PC-9 (cell line): ENCODE measurements at places on chromosomes 7 and 10. TPM values are rescaled to one million over a fixed set of nuclear protein-coding genes. Genes with fewer than 3 reads are reported as not detected.

- no peaks in the 10 kb centered on the region for H3K36me3 ChIP-seq
- no peak for DNase-seq
- no peak overlapping the region for H3K4me3 ChIP-seq
- no peak overlapping the region for H3K27ac ChIP-seq
Observed at GRCh38 chr7:76411626-76412025, 2.1 kb upstream of the SSC4D start.

- H3K27me3 ChIP-seq: no peaks in the 10 kb centered on the region
- H3K4me3 ChIP-seq: no peak overlapping the region
- no peak for DNase-seq
- peaks cover 25% of the 10 kb centered on the region for H3K4me1 ChIP-seq
- H3K27ac ChIP-seq: no peak overlapping the region
- H3K36me3 ChIP-seq: no peaks in the 10 kb centered on the region
Observed at GRCh38 chr7:30923774-30924413, 12.2 kb downstream of the AQP1 start.

DNA sequence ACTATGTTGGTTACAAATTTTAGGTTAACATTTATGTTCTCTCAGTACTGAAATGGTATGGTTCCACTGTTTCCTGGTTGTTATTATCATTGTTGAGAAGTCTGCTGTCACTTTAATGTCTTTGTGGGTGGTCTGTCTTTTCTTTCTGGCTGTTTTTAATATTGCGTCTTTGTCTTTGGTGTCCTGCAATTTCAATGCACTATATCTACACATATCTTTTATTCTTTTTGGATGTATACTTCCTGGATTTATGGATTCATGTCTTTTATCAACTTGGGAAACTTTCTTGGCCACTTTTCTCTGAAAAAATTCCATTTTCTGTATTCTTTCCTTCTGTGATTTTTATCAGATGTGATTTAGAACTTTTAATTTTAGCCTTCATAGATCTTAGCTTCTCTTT, 250.2 kb downstream of the BUB3 start:
- no peaks in the 10 kb centered on the region for H3K4me1 ChIP-seq
- no peak overlapping the region for H3K27ac ChIP-seq
- no peaks in the 10 kb centered on the region; the same call in 1 of the 2 replicates for H3K27me3 ChIP-seq

DNA sequence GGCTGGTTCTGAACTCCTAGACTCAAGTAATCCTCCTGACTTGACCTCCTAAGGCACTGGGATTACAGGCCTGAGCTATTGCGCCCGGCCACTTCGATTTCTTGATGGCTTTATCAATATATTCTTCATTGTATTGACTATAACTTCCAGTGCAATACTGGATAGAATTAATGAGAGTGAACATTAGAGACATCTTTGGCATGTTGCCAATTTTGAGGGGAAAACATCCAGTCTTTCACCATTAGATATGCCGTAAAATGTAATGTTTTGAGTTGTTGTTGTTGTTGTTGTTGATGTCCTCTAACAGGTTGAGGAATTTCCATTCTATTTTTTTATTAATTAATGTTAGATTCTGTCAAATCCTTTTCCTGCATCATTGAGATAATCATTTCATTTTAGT, 578.9 kb downstream of the ZWINT start:
- H3K27me3 ChIP-seq: no peaks in the 10 kb centered on the region
- no peaks in the 10 kb centered on the region for H3K4me1 ChIP-seq
- no peak overlapping the region for H3K27ac ChIP-seq
- DNase-seq: no peak
- no peaks in the 10 kb centered on the region for H3K36me3 ChIP-seq
- H3K4me3 ChIP-seq: no peak overlapping the region

Gene PDGFA
- total RNA-seq: 23.6 and 32.5 TPM in 2 replicates

DNA sequence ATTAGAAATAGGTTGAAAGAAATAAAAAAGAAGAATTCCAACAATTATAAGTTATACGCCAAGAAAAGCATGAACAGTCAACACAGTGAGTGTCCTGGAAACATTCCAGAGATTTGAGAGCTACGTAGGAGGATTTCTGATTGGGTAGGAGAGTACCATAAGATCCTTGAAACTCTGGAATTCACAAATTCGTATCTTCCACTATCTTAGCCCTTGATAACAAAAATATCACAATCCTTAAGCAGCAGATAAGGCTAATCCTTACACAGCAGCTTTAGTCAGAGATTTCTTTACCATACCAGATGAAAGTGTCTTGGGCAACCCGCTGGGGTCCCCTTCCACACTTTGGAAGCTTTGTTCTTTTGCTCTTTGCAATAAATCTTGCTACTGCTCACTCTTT, 8.2 kb downstream of the TPK1 start:
- H3K36me3 ChIP-seq: no peaks in the 10 kb centered on the region
- peaks cover 8% of the 10 kb centered on the region for H3K4me1 ChIP-seq
- H3K4me3 ChIP-seq: no peak overlapping the region
- no peaks in the 10 kb centered on the region for H3K27me3 ChIP-seq

DNA sequence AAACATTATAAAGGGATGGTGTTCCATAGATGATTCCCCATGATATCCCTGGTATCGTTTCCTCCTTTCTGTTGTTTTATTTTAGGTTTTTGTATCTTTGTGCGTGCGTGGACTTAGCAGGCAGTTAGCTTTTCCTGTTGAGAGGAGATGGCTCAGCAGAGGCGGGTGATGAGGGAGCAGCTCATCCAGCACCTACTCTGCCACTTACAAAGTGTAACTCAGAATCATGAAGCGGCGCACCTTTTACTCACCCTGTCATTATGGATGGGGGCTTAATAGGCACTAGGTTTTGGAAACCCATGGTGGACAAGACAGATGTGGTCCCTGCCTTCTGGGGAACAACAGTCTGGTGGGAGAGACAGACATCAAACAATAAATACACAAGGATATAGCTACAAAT, 17.1 kb downstream of the FAM241B start:
- H3K4me1 ChIP-seq: no peaks in the 10 kb centered on the region
- DNase-seq: no peak
- H3K36me3 ChIP-seq: no peaks in the 10 kb centered on the region
- H3K27ac ChIP-seq: no peak overlapping the region

DNA sequence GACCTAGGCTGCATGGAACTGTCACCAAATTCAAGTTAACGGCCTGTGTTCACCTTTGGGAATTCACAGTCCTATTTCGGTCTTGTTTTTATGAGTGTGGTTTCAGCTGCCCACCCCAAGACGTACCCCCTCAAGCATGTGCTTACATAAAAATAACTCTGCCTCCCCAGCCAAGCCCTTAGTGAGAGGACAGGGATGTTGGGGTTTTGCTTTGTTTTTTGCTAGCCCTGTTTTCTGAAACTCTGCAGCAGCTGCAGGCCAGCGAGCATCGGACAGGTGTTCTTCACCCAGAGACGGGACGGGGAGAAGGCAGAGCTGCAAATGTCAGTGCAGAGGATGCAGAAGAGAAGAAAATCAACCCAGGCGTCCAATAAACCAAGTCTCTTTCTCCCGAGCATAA, 13.5 kb downstream of the CHST15 start:
- no peak overlapping the region for H3K4me3 ChIP-seq
- no peak for DNase-seq
- no peaks in the 10 kb centered on the region for H3K27me3 ChIP-seq
- H3K36me3 ChIP-seq: no peaks in the 10 kb centered on the region
- H3K4me1 ChIP-seq: no peaks in the 10 kb centered on the region

DNA sequence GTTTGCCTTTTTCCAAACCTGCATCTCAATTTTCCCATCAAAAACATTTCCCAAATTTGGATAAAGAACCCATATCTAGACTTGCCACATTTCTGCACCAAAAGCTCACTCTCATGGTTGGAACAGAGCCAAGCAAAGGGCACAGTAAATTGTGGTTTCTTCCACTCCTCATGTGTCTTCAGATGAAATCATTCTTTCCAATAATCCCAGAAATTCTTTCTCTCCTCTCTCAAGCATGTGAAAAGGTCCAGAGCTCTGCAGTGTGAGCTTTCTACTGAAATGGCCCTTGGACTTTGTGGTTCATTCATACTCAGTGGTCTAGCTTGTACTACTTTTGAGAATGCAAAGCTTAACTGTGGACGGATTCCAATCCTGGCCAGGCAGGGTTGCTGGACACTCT, 19.8 kb downstream of the PRSS2 start:
- no peak overlapping the region for H3K27ac ChIP-seq
- peaks cover 35% of the 10 kb centered on the region for H3K4me1 ChIP-seq
- H3K27me3 ChIP-seq: no peaks in the 10 kb centered on the region

DNA sequence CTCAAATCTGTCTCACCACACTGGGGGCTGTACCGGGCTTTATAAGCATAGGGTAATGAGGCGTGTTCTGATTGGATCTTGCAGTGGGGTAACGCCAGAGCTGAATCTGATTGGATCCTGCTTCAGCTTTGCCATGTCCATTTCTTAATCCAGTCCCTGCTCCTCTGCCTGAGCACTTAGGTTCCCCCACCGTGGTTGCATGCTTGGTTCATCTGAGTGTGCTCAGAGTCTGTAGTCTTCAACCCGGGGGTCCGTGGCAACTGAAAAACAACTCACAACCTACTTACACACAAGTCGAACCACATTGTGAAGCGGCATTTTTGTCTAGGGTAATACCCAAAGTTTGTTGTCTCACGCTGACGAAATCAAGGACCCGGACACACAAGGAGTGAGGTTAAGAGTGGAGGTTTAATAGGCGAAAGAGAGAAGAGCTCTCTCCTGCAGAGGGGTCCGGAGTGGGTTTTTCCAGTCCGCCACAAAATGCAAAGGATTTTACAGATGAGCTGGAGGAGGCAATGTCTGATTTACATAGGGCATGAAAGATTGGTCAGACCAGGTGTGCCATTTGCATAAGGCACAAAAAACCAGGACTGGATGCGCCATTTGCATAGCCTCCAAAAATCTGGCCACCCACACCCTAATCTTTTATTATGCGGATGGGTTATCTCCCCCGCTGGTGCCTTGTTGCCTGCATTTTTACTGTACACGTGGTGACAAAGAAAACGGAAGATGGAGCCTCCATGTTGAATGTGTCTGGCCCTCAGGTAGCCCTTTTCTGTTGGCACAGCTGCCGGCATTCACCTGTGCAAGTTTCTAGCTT, 641.8 kb upstream of the FOXK1 start:
- no peaks in the 10 kb centered on the region for H3K36me3 ChIP-seq
- H3K4me3 ChIP-seq: no peak overlapping the region
- no peak overlapping the region for H3K27ac ChIP-seq

DNA sequence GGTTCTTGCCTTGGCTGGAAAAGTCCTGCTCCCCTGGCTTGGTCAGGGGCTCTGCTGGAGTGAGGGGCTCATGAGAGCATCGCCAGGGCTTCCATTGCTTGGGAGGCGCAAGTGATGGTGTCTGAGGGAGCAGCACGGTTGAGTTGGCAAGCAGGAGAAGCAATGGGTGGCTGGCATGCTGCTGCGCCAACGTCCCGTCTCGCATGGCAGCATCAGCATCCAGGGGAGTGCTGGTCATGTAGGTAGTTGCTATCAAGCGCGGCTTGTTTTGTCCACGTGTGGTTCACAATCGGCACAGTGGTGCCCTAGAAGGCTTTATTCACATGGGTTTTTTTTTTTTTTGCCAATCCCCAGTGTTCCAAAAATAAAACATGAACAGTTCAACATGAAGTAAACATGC, 3.8 kb downstream of the PYROXD2 start:
- peaks cover 9% of the 10 kb centered on the region for H3K4me1 ChIP-seq
- H3K4me3 ChIP-seq: no peak overlapping the region
- no peak overlapping the region for H3K27ac ChIP-seq
- no peaks in the 10 kb centered on the region for H3K27me3 ChIP-seq

- DNase-seq: no peak
- H3K27me3 ChIP-seq: 0 out of 2 replicates have a peak, but pooled peaks cover 15% of the 10 kb centered on the region
- no peaks in the 10 kb centered on the region for H3K4me1 ChIP-seq
- no peaks in the 10 kb centered on the region for H3K36me3 ChIP-seq
Observed at GRCh38 chr10:43057231-43057711, 19.6 kb upstream of the RET start.

DNA sequence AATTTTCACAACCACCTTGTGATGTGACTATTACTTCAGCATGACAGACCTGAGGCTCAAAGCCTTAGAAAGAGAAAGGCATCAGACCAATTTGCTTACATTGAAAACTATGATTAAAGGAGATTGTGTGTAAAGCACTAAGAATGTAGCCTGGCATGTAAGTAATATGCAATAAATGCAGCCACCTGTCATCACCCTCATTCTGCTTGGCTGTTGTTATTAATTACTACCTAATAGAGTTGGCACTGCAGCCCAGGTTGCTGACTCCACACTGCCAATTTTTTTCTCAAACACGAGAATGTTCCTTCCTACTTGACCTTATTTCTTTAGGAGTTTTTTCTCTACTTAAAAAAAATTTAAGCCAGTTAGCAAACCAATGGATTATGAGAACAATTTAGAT, 61.2 kb upstream of the NPVF start:
- H3K36me3 ChIP-seq: no peaks in the 10 kb centered on the region
- no peak overlapping the region for H3K4me3 ChIP-seq
- peaks cover 74% of the 10 kb centered on the region for H3K27me3 ChIP-seq
- no peak for DNase-seq

GRCh38 chr10:111646021-111646420, 537.5 kb downstream of the GPAM start:
- no peak overlapping the region for H3K27ac ChIP-seq
- no peak overlapping the region for H3K4me3 ChIP-seq
- no peaks in the 10 kb centered on the region for H3K36me3 ChIP-seq
- no peaks in the 10 kb centered on the region for H3K27me3 ChIP-seq
- no peak for DNase-seq
- H3K4me1 ChIP-seq: no peaks in the 10 kb centered on the region

Gene GIMAP8
- total RNA-seq: not detected in 2 replicates
